ACHN (cell line): ENCODE measurements at places on chromosomes 13 and 19.

DNA sequence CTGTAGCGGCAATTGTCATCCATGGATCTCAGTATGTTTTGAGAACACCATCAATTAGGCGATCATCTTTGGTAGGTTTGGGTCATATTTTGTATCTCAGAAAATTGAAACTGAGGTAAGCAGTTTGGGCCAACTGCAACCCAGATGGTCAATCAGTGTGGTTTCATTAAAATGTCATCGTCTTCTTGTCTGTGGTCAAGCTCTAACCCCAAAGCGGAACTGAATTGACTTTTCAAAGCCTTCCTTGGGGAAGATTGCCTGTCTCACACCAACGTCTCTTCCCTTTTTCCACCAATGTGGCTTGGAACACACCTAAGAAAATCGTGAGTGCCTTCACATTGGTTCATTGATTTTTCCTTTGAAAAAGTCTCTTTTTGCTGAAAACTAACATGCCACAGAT lies 56.3 kb upstream of the UBAC2 start:
- DNase-seq, result no peak

- peak; percentile 63 for DNase-seq
Observed at GRCh38 chr19:19145684-19146608, 7.7 kb upstream of the TMEM161A start.

- no peak for DNase-seq
Observed at GRCh38 chr19:12748489-12748888, 3.1 kb upstream of the BEST2 start.

DNA sequence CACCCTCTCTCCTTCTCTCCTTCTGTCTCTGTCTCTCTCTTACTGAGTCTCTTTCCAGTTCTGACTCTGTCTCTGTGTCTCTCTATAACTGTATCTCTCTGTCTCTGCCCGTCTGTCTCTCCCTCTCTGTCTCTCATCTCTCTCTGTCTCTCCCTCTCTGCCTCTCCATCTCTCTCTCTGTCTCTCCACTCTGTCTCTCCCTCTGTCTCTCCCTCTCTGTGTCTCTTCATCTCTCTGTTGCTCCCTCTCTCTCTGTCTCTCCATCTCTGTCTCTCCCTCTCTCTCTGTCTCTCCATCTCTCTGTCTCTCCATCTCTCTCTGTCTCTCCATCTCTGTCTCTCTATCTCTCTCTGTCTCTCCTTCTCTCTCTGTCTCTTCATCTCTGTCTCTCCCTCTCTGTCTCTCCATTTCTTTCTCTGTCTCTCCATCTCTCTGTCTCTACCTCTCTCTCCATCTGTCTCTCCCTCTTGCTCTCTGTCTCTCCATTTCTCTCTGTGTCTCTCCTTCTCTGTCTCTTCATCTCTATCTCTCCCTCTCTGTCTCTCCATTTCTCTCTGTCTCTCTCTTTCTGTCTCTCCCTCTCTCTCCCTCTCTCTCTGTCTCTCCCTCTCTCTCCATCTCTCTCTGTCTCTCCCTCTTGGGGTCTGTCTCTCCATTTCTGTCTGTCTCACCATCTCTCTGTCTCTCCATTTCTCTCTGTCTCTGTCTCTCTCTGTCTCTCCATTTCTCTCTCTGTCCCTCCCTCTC lies 3.3 kb upstream of the MEIS3 start:
- no peak for DNase-seq

- DNase-seq, result no peak
Observed at GRCh38 chr13:48571126-48571913, 38.4 kb upstream of the RCBTB2 start.

GRCh38 chr13:45179428-45179827 lies 21.4 kb downstream of the KCTD4 start:
- no peak for DNase-seq

DNA sequence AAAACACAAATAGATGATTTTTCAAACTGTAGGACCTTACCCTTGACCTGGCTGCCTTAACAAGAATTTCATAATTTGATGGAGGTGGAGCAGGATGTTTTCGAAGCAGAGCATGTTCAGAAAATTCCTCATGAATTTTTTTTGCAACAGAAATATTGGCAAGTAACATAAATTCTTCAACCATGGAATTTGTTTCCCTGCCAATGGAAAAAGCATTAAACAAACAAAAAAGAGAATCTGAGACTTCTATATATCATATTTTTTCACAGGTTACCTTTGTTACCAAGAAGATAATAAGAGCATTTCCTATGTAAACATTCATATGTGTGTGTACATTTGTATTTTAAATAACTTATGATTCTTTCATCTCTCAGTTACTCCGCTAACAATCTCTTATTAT lies 18.3 kb downstream of the DIS3 start:
- DNase-seq, result no peak

DNA sequence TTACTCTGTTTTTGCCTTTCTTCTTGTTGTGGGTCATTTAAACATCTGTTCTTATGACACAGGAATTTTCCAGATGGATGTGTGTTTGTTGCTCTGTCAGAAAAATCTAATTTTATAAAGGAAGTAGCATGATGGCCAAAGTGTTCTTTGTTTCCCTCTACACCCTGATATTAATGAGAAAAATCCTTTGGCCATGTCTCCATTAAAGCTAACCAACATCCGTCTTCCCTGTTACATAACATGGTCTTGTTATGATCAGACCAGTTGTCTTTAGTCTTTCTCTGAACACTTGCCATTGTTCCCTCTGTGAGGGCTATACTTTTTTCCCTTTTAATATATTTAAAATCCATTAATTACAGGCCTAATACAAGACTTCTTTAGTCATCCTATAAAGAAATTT lies 142.2 kb upstream of the SPRY2 start:
- no peak for DNase-seq

DNA sequence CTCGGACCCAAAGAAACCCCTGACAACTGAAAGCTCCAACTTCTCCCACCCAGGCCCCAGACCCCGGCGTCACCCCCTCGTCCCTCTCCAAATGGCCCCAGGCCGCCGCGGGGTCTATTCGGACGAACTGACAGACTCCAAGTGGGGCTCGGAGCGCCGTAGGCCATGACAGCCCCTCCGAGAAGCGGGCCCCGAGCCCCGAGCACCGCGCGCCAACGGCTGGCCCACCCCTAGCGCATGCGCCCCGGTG lies 360 bp downstream of the DDX39A start:
- DNase-seq, result peak; percentile 63

DNA sequence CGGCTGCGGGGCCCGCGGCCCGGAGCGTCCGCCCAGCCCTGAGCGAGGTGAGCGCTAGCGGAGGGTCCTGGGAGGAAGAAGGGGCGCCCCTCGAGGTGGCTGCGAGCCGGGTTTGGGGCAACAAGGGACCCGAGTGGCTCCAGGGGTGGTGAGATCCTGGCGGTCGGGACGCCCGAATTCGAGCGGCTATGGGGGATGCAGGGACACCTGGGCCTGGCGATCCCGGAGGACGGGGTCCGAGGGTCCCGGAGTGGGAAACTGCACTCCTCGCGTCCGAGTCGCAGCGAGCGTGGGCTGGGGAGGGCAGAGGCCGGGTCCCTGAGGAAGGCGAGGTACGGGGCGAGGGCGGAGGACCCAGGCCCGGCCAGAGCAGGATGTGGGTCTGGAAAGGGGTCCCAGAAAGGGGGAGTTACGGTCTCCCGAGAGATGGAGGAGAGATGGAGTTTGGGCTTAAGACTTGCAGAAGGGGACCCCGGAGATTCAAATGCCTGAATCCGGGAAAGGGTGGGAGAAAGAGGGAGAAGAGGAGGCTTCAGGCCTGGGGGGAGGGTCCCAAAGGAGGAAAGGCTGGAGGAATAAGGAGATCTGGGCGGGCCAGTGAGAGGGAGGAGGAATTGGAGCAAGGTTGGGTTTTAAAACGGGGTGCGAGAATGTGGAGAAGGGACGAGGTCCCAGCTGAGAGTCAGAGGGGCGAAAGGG lies 542 bp downstream of the CACNG7 start:
- DNase-seq, result no peak

DNA sequence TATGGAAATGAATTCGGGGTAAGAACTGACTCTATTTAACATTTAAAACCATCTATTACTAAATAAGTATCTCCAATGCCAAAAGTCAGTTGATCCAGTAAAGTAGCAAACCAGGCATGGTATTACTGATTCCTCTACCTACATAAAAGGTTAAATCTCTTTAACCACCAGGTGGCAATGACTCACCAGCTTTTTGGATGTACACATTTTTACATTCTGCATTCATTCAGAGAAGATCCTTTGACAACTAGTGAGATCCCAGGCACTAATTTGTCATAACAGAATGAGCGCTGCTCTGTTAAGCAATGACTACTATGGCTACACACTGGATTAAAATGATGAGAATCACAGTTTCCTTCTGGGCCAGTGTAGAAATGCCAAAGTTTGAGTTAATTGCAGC lies 329.8 kb upstream of the GPC6 start:
- DNase-seq, result peak; percentile 19

GRCh38 chr13:20547479-20547908 lies 19.5 kb upstream of the IFT88 start:
- DNase-seq, result peak; percentile 49

GRCh38 chr19:4976401-4977298 lies 7.7 kb downstream of the KDM4B start:
- no peak for DNase-seq

DNA sequence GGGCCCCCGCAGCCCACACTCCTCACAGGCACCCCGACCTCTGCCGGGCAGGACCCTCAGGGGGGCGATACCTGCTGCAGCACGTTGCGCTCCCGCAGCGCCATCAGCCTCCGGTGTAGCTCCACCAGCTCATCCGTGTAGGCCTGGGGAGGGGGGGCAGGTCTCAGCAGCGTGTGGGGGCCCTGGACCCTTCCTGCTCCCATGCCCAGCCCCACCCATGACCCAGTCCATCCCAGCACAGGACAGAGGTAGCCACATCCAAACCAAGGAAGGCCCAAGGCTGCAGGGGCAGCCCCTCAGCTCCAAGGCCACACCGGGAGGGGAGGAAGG lies 66.5 kb downstream of the MLLT1 start:
- DNase-seq, result no peak

DNA sequence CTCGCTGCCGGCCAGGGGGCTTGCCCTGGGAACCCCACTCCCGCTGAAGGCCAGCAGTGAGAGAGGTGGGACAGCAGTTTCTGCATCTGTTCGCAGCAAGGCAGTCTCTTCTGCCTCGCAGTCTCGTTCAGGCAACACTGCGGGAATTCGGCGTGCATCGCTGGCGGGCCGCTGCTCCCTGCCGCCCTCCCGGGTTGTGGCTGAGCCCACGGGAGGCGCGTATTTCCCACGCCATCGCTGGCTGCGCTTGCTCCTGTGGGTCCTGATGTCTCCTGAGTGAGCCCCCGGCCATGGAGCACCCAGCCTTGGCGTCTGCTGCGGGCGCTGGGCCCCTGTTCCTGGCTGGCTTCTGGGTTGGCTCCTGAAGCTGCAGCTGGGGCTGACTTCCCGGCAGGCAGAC lies 227.9 kb downstream of the TEX29 start:
- DNase-seq, result no peak

- DNase-seq, result peak; percentile 21
Observed at GRCh38 chr13:37615276-37615675, 16.7 kb upstream of the POSTN start.

GRCh38 chr13:105543742-105544141 lies 991.7 kb downstream of the EFNB2 start:
- DNase-seq, result no peak

DNA sequence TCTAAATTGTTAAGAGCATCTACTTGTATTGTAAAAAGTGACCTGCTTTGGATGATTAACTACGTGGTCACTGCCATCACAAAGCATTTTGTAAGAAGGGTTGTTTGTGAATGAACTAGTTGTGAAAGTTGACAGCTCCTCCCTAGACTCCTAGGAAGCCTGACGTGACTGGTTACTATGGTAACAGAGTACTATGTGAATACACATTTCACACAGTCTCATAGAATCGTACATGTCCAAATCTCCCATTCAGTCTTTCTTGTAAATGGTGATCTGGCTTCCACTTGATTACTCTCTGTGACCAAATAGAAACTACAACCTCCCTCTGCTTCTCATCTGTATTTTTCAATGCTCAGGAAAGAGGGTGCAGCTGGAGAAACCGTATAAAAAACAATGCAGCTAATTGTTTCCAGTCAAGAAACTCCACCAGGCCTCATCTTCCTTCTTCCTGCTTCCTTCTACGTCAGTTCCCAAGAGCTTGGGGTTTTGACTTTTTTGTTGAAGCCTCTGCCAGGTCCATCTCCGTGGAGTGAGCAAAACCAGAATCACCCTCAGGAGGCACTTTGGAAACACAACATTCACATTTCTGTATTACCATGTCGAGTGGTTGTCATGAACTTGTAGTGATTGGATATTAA lies 83.4 kb downstream of the GPC6 start:
- no peak for DNase-seq

DNA sequence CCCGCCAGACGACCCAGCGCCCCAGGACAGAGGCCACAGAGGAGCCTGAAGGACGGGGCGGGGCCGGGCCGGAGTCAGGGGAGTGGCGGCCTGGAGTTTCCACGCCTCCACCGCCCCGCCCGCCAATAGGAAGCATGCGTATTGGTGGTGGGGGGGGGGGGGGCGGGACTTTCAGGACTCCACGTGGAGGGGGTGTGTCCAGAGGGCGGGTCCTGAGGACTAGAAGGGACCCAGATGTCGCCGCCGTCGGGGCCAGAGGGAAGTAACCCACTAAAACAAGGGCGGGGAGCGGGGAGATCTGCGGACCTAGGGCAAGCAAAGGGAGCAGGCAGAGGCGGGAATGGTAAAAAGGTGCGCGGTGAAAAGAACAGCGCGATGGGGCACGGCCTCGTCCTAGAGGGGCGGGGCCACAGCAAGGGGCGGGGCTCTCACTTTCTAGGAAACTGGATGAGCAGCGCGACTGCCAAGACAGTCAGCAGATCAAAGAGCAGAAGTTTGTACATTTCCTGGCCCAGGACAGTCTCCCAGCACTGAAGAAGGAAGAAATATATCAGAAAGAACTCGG lies 2.8 kb upstream of the LENG1 start:
- no peak for DNase-seq

DNA sequence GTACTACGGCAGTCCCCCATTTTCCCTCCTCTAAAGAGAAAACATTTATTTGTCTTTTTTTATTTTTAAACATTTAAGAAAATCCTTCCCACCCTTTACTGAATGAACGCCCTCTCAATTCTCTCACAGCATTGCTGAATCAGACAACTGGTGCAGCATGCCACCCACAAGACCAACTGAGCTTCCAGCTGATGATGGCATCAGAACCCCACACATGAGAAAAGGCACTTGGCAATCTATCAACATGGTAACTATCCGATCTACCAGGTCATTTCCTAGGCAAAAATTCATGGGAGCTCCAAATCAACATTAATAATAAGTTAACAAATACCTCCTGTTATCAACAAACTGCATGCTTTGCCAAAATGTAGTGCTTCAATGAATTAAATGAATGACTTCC lies 43.1 kb downstream of the LHFPL6 start:
- no peak for DNase-seq

DNA sequence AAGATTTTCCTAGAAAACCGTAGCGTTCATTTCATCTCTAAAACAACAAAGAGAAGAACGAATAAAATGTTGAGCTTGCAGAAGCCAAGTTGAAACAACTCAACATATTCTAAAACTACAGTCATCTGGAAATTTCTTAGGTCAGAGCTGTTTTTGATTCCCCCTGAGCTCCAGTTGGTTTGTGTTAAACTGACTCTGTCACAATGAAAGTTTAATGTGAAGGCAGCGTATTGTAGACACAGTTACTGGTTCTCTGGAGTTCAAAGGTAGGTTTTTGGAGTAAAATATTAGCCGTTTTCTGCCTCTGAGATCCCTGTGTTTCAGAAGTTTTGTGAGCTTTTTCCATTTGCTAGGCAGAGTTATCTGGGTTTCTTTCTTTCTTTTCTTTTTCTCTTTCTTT lies 2.2 kb downstream of the ARHGEF7 start:
- DNase-seq, result no peak

- no peak for DNase-seq
Observed at GRCh38 chr13:42750794-42751193, 30.6 kb upstream of the FAM216B start.
